Non-pigmented ciliary epithelial cell (primary cell): ENCODE measurements at places on chromosomes 6 and 20.

DNA sequence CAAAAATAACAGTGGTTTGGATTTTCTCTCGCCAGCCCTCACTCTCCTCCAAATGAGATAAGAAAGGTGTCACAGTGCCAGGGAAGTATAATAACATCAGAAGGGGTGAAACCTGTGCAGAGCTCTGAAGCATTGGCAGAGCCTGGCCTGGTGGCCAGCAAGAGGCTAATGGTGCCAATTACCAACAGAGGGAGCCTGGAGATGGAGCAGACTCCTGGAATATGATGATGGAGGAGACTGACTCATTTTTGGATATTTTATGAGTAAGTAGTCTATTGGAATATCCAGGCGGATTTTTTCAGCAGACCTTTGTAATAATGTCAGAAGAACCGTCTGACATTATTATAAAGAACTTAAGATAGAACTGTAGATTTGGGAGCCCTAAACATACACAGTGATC lies 442.6 kb upstream of the MARCKS start:
- peak; percentile 53 for DNase-seq

DNA sequence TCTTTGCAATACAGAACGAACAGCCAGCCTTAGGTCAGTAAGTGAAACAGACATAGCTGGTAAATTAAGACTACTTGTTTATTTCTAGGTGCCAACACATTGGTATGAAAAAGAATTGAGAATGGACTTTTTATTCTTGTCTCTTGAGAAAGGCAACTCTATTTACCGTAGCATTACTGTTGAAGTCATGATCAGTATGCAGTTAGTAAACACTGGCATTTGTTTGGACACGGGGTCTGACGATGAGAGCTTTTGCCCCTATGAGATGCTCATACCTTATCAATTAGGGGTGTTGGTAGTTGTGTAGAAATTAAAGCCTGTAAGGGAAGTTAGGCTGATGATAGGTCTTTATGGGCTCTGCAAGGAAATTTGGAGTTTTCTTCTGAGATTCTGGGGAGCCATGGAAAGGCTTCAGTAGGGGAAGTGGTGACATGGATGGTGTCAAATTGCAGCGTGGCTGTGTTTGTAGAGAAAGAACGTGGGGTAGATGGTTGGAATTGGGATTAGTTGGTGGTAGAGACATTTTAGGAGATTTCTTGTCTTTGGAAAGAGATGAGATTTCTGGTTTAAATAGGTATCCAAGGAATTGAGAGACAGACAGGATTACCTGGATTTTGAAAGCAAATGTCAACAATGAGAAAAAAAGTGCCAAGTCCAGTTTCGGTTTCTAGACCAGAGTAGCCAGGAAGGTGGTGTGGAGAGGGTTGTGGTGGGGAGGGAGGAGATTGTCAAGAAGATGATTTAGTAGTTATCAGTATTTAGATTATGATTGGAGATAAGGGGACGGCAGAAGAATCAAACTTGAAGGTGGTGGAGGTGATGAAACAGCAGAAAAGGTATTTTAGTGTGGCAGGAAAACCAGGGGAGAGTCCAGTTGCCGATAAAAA lies 116.6 kb downstream of the JARID2 start:
- DNase-seq, result no peak

- DNase-seq, result no peak
Observed at GRCh38 chr20:635028-635892, 17.7 kb downstream of the SRXN1 start.

GRCh38 chr6:169894377-169894960 lies 143.0 kb downstream of the ERMARD start:
- no peak for DNase-seq

GRCh38 chr6:90136837-90137568 lies 159.6 kb downstream of the BACH2 start:
- no peak for DNase-seq

DNA sequence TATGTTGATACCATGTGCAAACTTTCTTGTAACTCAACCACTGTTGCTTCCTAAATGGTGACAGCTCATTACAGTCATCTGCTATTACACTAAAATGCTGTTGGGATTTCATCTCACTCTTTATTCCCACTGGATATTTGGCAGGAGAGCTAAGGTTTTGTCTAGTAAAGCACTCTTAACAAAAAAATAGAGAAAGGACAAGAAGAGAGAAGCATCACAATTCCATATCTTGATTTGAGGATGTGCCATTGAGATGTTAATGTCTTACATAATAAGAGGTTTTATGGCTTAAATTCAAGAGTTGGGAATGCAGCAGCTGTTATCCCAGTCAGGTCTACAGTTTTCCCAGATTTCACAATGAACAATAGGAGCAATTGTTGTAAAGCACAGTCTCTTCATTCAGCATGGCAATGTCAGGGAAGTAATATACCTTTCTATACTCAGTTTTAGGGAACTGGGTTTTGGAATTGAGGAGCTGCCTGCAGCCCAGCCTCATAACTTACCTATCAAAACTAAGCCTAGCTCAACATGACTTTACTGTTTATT lies 134.9 kb downstream of the ISM1 start:
- DNase-seq, result no peak

DNA sequence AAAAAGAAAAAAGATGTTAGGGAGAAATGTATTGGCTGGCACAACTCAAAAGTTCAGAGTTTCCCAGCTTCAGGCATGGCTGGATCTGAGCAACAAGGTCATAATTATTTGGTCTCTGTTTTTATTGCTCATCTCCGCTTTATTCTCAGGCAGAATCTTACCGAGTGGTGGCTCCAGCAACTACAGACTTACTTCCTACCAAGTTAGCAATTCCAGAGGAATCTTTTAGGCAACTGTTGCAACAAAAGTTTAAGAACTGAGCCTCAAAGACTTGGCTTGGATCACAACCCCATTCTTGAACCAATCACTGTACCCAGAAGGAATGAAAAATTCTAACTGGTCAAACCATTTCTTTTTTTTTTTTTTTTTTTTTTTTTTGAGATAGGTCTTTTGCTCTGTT lies 35.5 kb upstream of the NCOA3 start:
- no peak for DNase-seq

DNA sequence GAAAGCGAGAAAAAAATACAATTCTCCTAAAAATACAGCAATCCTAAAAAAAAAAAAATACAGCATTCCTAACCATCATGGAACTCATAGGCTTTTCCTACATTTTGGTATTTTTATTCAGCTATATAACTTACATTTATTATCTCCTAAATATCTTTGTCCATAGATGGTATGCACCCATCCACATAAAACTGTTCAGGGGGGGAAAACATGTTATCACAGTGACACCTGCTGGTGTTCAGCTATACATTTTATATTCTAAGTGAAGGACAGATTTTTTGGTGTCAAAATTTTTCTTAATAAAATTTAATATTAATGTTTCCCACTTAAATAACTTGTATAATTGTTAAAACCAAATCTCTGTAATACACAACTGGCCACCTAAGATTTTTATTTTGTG lies 58.0 kb downstream of the BLOC1S5 start:
- no peak for DNase-seq

DNA sequence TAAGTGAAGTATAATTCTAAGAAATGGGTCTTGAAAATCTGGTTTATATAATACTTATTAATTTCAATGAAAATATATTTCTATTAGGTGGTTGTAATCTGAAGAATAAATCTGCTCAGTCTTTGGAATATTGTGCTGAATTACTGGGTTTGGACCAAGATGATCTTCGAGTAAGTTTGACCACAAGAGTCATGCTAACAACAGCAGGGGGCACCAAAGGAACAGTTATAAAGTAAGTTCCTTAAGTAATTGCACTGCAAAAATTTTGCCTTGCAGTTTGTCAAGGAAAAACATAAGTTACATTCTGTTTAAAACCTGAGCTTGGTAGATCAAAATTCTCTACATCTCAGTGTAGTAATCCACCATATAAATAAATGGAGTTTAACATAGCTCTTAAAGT lies 106.0 kb downstream of the MYO6 start:
- DNase-seq, result peak; percentile 36

DNA sequence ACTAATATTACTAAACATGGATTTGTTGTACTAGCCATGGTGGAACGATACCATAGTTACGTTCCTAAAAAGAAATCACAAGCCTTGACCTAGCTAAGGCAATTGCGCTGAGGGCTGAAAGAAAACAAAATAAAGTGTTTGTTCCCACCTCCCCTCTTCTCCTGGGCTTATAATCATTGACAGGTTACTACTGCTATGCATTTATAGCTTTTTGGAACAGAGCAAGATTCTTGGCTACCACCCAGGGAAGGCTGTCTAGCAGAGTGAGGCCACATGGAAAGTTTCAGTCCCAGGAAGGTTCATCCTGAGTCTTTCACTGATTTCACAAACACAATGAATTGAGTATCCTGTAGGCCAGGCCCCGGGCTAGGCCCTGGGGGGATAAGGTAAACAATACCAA lies 84.6 kb downstream of the TMEM170B start:
- no peak for DNase-seq

DNA sequence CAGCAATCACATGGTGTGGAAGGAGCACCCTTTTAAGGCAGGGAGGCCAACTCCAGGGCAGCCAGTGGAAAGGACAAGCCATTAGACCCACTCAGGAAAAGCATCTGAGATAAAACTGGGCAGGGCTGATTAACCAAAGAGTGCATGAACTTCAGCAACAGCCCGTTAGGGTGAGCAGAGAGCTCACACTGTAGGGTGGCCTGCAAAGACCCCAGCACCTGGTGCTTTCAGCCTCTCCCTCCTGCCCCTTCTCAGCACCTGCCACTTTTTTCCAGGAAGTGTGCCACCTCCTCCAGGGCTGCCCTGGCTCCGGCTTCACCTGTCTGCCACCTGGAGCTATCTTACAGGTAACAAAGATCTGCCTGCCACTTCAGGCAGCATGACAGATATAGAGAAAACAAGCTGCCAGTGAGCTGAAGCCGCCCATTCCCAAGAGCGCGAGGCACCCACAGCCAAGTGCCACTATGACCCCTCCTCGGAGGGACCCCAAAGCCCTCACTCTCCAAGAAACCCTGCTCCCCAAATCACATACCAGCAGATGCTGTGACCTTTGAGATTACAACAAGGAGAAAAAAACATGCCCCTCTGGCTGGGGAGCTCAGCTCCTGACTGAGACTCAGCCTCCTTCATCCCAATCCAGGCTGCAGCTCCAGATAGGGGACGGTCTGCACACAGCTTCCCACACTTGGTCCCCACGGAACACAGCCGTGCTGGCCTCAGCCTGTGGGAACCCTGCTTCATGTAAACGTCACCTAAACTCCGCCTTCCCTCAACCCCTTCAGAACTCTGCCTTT lies 71.2 kb downstream of the ABHD12 start:
- no peak for DNase-seq
